ENCODE measurements at places on chromosomes 4 and X.
A peak's percentile ranks its signal among the peaks of the same experiment; 100 is the strongest.

DNA sequence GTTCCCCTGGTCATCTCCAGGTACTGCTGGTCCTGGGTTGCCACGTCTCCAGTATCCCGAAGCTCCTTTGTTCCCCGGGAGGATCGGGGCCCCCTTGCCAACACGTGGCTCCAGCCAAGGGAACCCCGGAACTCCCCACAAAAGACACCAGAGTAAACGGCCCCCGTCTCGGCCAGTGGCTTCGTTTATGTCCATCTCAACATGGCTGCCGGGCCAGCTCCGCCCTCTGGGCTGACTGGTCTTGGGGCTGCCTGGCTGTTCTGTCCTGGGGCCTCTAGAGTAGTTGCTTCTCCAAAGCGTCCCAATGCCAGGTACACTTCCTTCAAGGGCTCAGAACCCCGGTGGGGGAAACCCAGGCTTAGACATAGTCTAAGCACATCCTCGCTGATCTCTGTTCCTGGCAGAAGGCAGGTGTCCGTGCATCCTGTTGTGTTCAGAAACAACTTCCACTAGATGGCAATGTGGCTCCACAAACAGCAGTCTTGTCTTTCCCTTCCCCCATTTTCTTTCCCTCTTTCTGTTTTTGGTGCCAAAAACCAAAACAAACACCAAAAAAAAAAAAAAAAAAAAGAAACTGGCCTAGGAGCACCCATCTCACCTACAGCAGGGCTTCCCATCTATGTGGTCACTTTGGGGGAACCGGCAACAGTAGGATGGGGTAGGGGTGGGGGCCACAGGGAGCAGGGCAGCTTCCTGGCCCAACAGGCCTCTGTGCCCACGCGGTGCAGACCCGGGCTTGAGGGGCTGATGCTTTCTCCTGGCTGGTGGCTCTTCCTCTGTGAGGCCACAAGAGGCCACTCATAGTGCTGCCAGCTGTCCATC, 35.3 kb downstream of the NBDY start:
- DNase-seq, result no peak

DNA sequence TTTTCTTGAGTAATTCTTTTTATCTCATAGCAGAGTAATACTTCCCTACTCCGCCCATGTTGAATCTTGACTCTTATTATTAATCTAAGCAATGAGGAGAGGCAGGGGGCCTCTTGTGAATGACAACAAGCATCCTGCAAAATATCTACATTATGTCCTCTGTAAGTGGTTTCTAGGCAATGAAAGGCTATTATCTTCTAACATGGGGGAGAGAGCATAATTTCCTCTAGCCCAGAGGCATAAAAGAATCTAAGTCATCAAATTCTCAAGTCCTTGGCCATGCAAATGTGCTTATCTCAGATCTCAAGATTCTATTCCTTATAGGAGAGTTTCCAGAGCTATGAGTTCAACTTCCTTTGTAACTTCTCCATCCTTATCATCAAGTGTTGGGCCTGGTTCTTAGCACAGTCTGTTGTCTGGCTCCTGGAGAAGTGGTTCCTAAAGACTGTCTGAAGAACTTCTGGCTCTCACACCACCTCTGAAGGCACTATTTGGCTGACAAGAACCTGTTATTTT, 423.1 kb upstream of the INTU start:
- no peak for DNase-seq

- no peak for DNase-seq
Measured at GRCh38 chr4:182126603-182127002, 116.6 kb upstream of the TENM3 start.

DNA sequence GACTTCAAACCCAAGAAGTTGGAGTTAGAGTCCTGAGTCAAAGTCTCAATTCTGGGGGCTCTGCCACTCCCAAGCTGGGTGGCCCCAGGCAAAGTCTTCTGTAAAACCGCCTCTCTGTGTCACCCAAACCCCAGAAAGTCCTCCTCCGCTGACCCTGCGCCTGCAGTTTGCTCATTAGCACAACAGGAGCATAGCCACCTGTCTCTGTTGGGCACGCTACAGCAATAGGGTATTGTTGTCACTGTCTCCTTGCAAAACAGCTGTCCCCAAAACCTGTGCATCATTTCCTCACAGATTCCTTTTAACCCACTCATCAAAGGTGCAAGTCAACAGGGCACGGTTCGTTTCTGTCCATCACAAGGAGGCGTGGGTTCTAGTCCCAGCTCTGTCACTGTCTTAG, 8.0 kb upstream of the DGAT2L6 start:
- DNase-seq, result no peak

DNA sequence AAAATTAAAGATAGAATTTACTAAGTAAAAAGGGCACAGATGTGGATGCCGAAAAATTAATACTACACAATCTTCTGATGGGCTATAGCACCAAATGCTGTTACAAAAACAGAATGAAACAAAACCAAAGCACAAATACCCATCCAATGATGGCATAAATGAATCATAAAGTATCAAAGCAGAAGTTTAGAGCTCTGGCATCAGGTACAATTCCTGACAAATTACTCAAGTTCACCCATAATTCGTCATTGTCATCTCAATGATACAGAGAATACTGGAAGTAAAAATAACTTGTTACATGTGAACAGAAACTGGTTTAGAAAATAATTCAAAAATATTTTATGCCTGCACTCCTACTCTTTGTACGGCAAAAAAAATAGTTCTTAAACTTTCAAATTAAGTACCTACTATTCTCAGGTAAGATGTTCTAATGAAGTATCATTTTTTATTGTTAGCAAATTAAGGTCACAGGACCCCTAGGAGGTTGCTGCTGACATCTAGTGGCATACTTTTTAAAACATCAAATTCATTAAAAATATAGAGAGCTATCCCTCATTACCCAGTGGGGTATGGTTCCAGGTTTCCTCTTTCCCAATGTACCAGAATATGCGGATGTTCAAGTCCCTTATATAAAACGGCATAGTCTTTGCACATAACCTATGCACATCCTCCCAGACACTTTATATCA, 126.1 kb downstream of the INPP4B start:
- DNase-seq, result no peak

GRCh38 chr4:79848329-79848728, 224.7 kb downstream of the ANTXR2 start:
- DNase-seq, result no peak

DNA sequence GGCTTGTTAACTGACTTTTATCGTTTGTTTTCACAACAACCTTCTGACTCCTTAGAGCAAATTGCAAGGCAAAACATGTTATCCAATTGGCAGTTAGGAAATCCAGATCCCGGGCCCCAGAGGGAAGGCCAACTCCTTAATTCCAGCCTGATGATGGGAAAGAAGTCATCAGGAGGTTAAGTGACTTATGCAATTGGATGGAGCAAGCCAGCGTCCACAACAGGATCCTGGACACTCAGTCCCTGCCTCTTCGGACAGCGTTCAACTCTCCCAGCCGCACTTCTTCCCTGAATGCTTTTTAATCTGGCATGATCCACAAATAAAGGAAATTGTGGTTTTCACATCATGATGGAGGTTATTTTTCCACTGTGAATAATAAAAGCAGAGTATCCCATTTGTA, 310.1 kb downstream of the RAB28 start:
- no peak for DNase-seq

- no peak for DNase-seq
Measured at GRCh38 chr4:1775731-1776500, 17.2 kb upstream of the FGFR3 start.

GRCh38 chrX:28752330-28752729, 165.1 kb downstream of the IL1RAPL1 start:
- no peak for DNase-seq

GRCh38 chrX:13069771-13070416, 25.5 kb upstream of the FAM9C start:
- no peak for DNase-seq

GRCh38 chrX:74458736-74459135, 37.4 kb downstream of the SLC16A2 start:
- DNase-seq, result no peak

- DNase-seq, result no peak
Measured at GRCh38 chr4:88162626-88163025, 4.2 kb upstream of the ABCG2 start.

DNA sequence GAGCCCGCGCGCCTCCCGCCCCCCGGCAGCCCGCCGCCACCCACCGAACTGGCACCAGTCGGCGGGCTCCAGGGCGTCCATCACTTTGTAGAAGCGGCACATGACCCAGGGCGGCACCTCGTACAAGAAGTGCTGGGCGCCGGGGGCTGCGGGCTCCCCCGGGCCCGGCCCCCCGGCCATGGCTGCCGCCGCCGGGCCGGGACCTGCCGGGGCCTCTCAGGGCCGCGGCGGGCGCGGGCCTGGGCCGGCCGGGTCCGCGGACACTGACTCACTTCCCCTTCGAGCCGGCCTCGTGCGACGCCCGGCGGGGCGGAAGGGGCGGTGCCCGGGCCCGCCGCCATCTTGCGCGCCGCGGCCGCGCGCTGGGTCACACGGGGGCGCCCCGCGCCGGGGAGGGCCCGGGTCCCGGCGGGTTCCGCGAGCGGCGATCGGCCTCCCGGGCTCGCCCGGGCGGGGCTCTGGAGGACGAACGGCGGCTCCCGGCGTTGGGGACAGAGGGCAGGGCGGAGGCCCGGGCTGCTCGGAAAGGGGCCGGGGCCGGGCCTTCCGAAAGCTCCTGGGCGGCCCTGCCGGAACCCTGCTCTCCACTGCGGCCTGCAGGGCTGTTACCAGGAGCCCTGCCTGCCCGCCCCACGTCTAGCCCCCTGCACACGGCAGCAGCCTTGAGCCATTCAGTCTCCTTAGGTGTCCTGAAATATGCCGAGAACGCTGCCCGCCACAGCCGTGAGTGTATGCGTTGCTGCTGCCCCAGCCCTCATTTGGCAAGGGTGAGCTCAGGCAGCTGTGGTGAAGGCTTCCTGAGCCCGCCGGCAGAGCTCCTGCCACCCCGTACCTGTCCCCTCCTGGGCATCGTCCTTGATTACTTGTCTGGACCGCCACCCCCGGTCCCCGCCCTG, at the start of gene IRAK1:
Gene IRAK1, minus strand, starts transcription at position 270 of the 896 bp plus-strand sequence. Its CDS starts 90 bp downstream, at position 180.
- DNase-seq, result peak; percentile 22

- no peak for DNase-seq
Measured at GRCh38 chr4:139768896-139769295, 103.3 kb downstream of the MGST2 start.

DNA sequence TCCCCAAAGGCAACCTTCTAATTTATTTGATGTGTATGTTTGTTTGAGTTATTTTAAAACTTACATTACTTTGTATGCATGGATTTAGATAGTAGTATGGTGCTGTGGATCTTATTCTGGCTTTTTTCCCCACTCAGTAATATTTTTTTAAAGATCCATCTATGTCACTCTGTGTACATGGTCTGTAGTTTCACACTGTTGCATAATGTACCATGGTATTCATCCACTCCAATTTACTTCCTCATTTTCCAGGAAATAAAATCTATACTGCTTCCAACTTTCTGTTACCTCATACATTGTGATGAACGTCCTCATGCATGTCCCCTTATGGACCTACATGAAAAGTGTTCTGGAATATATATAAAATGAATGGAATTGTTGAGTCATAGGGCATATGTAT, 17.6 kb downstream of the ARMCX2 start:
- DNase-seq, result no peak

DNA sequence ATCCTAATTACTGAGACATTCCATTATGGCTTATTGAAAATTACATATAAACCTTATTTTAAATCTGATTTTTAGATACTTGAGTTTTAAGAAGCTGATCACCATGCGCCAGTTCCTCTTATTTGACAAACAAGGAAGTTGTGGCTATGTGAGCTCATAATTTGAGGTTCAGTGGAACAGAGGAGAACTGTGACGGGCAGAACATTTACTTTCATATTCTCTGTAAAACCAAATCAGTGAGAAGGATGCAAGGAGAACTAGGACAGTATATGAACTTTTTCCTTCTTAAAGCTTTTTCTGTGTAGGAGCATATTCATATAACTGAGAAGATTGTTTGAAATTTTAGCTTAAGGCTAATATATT, 25.3 kb downstream of the STIM2 start:
- DNase-seq, result no peak

DNA sequence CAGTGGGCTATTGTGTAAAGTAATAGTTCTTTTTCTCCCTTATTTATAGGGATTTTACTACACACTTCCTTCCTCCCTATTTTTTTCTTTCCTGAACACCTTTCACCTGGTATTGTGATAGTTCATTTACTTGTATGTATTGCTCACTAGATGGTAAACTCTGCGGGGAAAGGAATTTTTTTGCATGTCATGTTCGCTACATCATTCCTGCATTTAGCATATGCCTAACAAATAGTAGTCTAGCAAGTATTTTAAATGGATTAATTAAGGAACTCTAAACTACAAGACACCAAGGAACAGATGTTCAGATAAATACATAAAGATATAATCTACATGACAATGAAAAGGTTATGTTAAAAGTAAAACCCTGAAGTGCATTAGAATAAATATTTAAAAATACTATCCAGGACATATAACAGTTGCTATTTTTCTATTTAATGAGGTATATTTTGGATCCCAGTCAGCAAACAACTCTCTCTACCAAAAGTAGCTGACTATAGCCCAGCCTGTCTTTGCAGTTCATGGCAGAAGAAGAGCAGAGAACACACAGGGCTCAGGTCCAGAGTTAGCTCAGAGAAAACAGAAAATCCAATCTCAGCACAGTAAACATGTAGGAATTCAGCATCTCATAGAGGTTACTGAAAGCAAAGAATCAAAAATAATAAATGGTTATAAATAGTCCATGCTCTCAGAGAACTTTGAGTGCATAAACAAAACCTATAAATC, 87.8 kb downstream of the PACRGL start:
- DNase-seq, result no peak

DNA sequence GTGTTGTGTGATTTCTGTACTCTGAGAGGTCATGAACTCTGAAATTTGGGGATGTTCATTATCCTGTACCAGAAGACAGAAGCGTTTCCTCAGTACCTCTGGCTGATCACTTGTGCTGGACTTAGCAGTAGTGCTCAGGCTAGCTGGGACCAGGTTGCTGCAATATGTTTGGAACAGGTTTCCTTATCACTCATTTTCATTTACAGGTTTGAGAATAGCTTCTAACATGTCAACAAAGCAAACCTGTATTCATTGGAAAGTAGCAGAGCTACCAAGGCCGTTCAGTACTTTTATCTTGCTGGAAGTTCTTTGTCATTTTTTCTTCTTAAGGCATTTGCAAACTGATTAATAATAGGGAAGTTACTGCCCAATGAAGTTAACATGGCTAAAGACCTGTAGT, 242.9 kb upstream of the ANKRD50 start:
- no peak for DNase-seq

- DNase-seq, result no peak
Measured at GRCh38 chrX:1111601-1112300, 100.7 kb downstream of the CRLF2 start.

DNA sequence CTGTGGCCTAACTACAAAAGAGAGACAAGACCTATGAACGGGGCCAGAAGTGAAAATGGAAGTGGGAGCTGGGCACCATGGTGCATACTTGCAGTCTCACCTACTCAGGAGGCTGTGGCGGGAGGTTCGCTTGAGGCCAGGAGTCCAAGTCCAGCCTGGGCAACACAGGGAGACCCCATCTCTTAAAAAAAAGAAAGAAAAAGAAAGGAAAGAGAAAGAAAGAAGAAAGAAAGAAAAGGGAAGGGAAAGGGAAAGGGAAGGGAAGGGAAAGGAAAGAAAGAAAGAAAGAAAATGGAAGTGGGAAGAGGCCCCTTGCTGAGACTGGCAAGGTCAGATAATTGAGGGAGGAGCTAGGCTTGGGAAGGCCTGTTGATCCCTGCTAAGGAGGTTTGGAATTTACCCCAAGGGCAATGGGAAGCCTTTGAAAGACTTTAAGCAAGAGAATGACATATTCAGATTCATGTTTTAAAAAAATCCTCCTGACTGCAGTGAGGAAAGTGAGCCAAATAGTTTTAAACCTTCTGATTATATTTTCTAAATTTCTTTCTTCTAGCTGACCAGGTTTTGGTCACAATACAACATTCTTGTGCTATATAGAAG, 17.7 kb upstream of the HERC5 start:
- DNase-seq, result no peak

GRCh38 chrX:46301903-46302302, 243.3 kb downstream of the ZNF674 start:
- no peak for DNase-seq

Measured in stimulated activated CD8-positive, alpha-beta memory T cell treated with anti-CD3 and anti-CD28 coated beads, Interleukin-7, amount 100 ng/mL, for 1 hour (primary cell).